Activated naive CD4-positive, alpha-beta T cell treated with anti-CD3 and anti-CD28 coated beads, Interleukin-2, amount 50 U/mL, for 72 hours (primary cell): ENCODE measurements at places on chromosomes 3 and 15.

DNA sequence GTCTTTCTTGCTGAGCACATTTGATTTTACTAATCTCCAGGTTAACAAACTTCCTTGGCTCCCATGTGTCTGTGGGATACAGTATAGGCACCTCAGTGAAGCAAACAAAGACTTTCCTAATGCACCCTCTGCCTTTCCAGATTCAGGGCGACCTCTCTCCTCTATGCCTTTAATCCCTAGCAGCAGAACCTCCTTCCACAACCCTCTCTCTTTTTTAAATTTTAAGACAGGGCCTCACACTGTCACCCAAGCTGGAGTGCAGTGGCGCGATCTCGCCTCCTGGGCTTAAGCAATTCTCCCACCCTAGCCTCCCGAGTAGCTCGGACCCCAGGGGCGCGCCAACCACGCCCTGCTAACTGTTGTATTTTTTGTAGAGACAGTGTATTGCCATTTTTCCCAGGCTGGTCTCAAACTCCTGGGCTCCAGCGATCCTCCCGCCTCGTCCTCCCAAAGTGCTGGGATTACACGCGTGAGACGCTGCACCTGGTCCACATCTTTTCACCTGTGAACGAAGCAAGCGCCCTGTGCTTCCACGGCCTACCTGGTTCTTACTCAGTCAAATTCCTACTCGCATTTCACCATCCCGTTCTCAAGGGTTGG, 1.7 kb upstream of the HACD3 start:
- no peak for DNase-seq

DNA sequence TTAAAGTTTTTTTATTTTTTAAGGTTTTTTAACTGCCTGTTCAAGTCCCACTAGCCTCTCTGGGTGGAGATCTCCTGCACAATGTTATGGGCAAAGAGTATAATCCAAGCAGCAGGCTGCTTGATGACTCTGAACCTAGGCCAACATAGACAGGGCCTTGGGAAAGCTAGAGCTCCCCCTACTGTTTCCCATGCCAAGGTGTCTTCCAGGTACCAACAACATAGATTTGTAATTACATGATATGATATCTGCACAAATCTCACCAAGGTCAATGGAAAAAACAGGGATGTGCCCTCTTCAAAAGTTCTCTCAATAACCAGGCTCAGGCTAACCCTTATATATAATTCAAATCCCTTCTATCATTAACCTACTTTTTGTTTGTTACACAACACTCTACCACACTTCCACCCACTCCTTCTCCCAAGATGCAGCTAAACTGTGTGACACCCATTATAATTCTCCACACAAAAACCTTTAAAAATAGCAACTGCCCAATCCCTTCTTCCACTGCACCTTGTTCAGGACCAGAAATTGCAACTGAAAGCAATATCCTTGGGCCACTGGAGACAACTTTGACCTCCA, 43.8 kb downstream of the RBM15B start:
- no peak for DNase-seq

DNA sequence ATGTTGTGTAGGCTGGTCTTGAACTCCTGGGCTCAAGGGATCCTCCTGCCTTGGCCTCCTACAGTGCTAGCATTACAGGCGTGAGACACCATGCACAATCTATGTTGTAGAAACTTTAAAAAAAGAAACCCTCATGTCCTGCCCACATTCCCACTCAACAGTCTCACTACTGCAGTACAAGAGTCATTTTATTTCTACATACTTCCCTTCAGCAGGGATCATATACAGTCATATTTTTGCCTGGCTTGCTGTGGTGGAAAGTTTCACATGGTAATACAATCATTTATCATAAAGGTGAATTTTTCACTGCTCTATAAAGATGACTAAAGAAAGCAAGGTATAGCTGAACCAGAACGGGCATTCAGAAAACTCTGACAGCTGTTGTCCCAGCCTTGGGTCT, 53.8 kb upstream of the PIK3CB start:
- DNase-seq = no peak

DNA sequence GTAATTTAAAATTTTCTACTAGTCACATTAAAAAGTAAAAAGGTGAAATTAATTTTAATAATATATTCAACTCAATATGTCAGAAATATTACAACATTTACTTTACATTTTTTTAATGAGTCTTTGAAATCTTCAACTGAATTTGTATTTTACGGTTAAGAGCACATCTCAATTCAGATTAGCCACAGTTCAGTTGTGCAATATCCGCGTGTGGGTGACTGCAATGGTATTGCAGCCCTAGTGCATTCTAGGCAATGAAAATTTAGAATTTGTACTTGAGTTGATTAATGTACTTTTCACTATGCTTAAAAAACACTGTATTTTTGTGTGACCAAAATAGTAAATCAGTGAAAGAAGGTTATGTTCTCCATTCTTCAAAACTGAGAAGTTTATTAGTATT, 57.3 kb downstream of the CEP63 start:
- DNase-seq = no peak

DNA sequence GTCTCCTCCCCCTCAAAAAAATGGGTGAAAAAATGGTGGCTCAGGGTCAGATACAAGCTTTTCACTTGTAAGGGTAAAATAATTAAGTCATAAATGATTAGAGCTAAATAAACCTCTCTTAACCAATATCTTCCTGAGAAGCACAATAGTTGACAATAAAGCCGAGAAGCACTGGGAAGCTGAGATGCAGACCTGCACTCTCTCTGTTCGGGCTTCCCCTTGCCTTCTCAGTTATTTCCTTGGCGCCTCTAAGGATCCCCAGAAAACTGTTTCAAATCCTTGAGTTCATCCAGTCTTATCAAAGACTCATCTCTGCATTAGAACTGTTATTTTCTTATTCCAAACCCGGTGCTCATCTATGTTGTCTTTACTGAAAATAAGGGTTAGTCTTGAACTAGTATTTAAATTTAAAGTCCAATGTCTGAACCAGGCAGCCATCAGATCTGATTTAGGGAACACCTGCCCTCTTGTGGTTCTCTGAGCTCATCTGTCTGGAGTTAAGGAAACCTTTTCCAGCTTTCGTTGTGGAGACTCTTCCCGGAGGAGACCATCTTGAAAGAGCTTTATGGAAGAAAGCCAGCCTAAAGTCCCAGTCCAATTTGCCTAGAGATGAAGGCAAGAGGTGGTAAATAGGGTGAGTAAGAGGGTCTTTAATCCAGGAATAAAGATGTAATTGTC, 256.4 kb upstream of the MCTP2 start:
- DNase-seq = no peak

- DNase-seq = no peak
Observed at GRCh38 chr3:158571969-158572765, 1.2 kb downstream of the MLF1 start.

DNA sequence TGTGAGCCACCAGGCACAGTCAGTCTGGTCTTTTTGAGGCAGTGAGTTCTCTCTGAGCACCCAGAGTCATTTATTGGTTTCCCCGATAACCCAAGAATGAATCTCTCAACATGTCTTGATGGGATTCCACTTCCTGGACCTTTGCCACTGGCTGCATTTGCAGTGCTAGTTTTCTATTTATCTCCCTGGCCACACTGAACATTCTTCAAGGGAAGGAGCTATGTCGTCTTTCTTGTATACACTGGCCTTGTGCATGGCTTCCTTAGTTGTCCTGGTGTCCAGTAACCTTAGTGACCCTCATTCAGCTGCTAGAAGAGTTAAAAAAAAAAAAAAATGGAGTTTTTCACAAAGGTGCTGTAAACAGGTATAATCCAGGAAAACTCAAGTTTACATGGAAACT, 64.9 kb upstream of the CMTM7 start:
- no peak for DNase-seq

DNA sequence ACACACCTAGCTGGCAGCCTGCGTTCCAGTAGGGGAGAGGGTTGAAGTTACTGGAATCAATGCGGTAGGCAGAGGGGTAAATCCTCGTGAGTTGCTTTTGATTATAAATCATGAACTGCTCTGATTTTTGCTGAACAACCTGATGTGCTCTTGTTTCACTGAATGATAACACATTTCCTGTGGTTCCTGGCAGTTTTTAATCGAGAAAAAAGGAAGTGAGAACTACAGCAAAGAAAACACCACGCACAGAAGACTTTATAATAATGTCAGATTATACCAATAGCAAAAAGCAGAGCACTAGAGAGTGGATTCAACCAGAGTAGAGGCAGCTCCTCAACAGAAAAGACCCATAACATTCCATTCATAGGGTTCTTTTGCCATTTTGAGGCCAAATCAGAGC, 200.8 kb upstream of the STRIT1 start:
- no peak for DNase-seq

GRCh38 chr3:138078096-138078495, 37.3 kb downstream of the DZIP1L start:
- no peak for DNase-seq

DNA sequence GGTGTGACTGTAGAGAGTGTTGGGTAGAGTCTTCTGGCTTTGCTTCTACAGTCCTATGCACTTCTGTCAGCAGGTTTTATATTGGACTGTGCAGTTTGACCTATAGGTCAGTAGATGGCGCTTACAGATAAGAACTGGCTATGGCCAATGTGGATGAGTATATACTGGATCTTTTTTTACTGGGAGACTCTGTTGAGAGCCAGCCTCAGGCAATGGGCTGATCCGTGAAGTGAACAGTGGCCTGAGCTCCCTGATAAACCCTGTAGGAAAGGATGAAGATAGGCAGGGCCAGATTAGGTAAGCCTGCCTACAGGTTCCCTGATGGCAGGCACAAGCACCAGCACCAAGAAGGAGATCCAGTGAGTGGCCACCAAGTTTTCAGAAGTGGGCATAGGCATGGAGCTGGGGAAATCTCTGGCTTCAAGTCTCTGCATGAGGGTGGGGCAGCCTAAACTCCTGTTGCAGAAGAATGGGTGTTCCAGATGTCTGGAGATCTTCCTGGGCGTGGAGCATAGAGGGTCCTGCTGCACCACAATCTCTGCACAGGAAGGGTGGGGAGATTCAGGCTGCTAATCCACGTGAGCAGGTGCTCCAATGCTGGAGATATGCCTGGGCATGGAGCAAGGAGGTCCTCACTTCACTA, 326.0 kb upstream of the SGO1 start:
- DNase-seq = no peak

DNA sequence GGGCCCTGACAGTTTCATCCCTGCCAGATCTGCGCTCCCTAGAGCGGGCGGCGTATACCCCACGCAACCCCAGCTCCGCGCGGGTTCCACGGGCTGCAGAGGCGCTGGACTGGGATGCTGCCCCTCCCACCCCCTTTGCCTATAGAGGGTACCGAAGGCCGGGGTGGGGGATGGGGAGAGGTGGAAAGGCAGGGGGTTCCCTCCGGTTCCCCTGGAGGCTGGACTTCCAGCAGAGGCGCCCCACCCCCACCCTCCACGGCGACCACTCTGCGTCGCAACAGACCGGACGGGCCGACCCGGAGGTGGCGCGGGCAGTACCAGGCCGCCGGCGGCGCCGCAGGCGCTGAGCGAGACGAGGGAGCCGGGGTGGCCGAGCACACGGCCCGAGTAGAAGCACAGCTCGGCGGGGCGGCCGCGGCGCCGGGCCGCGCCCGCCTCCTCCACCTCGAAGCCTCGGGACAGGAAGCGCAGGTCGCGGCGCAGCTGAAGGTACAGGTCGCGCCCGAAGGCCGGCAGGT, 995 bp downstream of the ADAMTS17 start:
- no peak for DNase-seq

GRCh38 chr15:32852771-32853170, 135.0 kb downstream of the GREM1 start:
- no peak for DNase-seq

- DNase-seq = no peak
Observed at GRCh38 chr3:123952844-123953520, 8.0 kb downstream of the CCDC14 start.

DNA sequence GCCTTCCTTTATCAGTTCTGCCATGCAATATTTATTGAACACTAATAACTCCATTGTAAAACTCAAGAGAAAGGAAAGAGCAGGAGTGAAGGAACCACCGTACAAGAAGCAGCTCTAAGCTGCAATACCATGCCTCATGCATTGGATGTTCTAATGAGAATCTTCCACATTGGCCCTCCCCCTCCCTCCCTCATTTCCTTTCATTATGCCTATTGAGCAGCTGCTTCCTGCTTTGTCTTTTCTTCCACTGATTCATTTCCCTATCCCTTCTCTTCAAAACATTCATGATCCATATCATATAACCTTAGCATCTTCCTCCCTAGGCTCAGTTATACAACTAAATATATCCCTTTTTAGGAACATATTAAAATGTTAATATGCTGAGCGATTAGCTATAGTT, 698.7 kb upstream of the GOLIM4 start:
- DNase-seq = no peak

GRCh38 chr3:94132777-94133176, 69.9 kb downstream of the NSUN3 start:
- DNase-seq = no peak

DNA sequence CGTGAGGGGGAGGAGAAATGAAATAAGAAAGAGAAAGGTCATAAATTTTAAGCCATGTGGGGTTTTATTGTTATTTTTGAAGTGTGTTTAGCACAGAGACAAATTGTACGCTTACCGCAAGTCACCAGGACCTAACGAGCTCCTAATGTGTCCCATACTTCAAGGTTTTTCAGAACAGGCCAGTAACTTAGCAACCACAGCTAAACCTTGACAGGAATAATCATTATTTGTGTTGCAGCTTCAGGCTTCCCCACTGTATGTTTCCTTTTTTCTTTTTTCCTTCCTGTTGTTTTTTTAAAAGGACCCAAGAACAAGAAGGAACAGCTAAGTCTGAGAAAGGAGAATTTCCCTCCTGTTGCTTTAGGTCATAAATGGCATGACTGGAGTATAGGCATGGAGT, 160.8 kb downstream of the TUSC7 start:
- DNase-seq = no peak

GRCh38 chr3:113051787-113052186, 61.0 kb downstream of the GTPBP8 start:
- no peak for DNase-seq

DNA sequence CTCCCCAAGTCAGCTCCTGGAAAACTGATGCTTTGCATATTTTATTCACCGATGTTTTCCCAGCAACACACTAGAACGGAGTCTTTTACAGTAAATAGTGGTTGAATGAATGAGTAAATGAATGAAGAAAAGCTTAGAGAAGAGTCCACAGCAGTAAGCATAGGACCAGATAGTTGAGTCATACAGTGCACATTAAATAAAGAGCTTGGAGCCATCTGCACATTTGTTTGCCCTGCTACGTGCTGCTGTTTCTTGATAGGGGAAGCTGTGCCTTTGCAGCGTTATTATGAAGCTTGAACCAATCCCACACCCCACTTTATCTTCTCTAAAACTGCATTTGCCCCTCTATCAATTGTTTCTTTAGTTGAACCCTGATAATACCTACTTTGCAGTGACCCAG, 1.2 kb downstream of the FAM98B start:
- no peak for DNase-seq

GRCh38 chr15:80931721-80932512, 57.7 kb downstream of the MESD start:
- no peak for DNase-seq

DNA sequence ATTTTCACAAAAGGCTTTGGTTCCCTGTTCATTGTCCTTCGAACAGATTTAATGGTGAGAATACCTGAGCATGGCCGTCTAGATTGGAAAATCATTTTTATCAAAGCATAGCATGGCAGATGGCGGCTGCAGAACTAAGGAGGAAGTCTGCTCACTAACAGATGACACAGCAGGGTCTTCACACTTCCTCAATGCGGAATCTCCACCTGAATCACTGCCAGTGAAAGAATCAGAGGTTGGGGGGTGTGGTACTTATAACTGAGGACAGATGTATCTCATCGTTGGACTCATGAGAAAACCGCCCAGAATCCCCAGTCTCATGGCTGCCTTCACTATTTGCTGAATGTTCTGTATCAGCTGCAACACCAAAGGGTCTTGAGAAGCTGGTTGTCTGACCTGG, 31.6 kb upstream of the PYGO1 start:
- no peak for DNase-seq

GRCh38 chr15:93035953-93036810, 52.8 kb downstream of the RGMA start:
- DNase-seq = peak; percentile 45
